ENCODE measurements at places on chromosomes 2 and 18. TPM values are rescaled to one million over a fixed set of nuclear protein-coding genes. Genes with fewer than 3 reads are reported as not detected.

- H3K27me3 ChIP-seq = peaks cover 3% of the 10 kb centered on the region
- no peak for DNase-seq
- H3K27ac ChIP-seq = no peak overlapping the region
- no peaks in the 10 kb centered on the region for H3K36me3 ChIP-seq
- H3K4me3 ChIP-seq = no peak overlapping the region
- no peaks in the 10 kb centered on the region for H3K4me1 ChIP-seq
These were observed 7.1 kb upstream of the UPP2 start for GRCh38 chr2:158094487-158095092.

GRCh38 chr2:3171564-3172264, 205.9 kb downstream of the EIPR1 start:
- H3K27ac ChIP-seq = no peak overlapping the region
- no peaks in the 10 kb centered on the region for H3K27me3 ChIP-seq
- no peaks in the 10 kb centered on the region for H3K4me1 ChIP-seq
- peaks cover 26% of the 10 kb centered on the region for H3K36me3 ChIP-seq
- no peak overlapping the region for H3K4me3 ChIP-seq
- no peak for DNase-seq

DNA sequence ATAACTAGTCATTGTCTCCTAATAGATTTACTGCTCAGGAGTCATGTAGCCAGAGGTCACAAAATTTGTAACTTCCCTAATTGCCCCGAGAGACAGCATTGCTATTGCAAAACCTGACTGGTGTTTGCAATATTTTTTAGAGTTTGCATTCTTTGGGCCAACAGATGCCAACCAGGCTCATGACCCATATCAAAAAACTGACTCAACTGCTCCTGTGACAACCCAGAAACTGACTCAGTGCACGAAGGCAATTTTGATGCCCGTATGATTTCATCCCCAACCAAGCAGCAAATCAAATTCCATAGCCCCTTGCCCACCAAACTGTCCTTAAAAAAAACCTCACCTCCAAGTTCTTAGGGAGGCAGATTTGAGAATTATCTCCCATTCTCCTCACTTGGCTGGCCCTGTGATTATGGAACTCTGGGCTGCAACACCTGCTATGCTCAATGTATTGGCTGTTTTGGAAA, 951.3 kb downstream of the TSN start:
- H3K36me3 ChIP-seq = no peaks in the 10 kb centered on the region
- no peak overlapping the region for H3K27ac ChIP-seq
- no peak overlapping the region for H3K4me3 ChIP-seq
- DNase-seq = no peak
- H3K27me3 ChIP-seq = no peaks in the 10 kb centered on the region
- no peaks in the 10 kb centered on the region for H3K4me1 ChIP-seq

- H3K27me3 ChIP-seq = peaks cover 5% of the 10 kb centered on the region
- no peak overlapping the region for H3K4me3 ChIP-seq
- no peak for DNase-seq
- no peak overlapping the region for H3K27ac ChIP-seq
- no peaks in the 10 kb centered on the region for H3K4me1 ChIP-seq
These were observed 169.2 kb upstream of the NCKAP5 start for GRCh38 chr2:133737242-133737993.

LIMS4 gene
- 1.1 TPM for total RNA-seq

DSG4 gene
- total RNA-seq = not detected

VIL1 gene
- not detected for total RNA-seq

STPG4 gene
- 0.27 TPM for total RNA-seq

MFSD6 gene
- 21.6 TPM for total RNA-seq
